Progenitor cell of endocrine pancreas (in vitro differentiated cells): ENCODE measurements at places on chromosomes 7 and 10. TPM values are rescaled to one million over a fixed set of nuclear protein-coding genes. Genes with fewer than 3 reads are reported as not detected.
A peak's percentile ranks its signal among the peaks of the same experiment; 100 is the strongest.

DNA sequence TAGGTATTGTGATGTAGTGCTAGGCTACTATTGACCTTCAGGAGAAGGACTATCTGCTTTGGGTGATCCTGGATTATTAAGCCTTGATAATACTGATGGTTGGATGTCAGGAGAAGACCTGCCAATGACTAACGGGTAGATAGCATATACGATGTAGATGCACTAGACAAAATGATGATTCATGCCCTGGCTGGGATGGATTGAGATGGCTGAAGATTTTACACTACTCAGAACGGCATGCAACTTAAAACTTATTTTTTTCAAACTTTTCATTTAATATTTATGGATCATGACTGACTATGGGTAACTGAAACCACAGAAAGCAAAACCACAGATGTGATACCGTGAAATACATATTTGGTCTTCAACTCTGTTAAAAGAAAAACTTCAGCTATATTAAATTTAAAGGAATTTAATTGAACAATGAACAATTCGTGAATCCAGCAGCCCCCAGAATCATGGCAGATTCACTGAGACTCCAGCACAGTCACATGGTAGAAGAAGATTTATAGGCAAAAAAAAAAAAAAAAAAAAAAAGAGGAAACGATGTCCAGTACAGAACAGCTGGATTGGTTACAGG is 124.6 kb upstream of the CDK13 start:
- H3K4me1 ChIP-seq = no peaks in the 10 kb centered on the region
- no peak overlapping the region for H3K4me3 ChIP-seq
- H3K27ac ChIP-seq = no peak overlapping the region
- no peak for DNase-seq
- no peaks in the 10 kb centered on the region for H3K36me3 ChIP-seq

DNA sequence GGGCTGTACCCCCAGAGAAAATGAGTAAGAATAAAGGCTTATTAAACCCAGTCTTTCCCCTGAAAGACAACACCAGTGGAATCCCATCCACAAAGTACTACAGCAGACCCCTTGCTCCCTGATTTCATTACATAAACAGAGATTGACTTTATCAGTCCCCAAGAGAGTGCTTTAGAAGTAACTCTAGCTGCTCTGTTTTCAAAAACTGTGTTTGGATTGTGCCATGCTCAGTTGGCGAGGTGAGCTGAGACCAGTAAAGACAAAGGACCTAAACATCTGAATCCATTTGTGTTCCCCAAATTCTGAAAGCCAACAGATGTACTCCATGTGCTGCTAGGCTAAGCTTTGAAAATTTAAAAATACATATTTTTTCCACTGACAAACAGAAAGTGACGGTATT is 127.0 kb downstream of the ATE1 start:
- H3K27ac ChIP-seq = no peak overlapping the region
- no peak for DNase-seq
- H3K27me3 ChIP-seq = no peaks in the 10 kb centered on the region
- H3K36me3 ChIP-seq = peaks cover 3% of the 10 kb centered on the region

DNA sequence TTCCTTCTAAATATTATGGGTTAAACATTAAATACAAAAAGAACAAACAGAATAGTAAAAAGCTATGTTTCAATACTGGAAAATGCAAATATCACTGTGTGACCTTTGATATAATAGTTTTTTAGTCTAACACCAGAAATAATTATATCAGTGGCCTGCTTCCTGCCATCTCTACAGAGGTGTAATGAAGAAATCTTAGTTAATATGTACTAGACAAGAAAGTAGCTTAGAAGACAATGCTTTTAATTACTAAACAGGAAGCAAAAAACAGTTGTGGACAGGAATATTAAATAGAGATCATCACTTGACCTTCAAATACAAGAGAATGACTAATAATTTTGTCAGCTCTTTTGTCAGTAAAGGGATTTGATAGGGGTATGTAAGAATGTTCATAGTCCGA is 47.4 kb upstream of the LRRN3 start:
- no peak overlapping the region for H3K4me3 ChIP-seq
- no peak for DNase-seq
- no peak overlapping the region for H3K27ac ChIP-seq
- H3K4me1 ChIP-seq = no peaks in the 10 kb centered on the region

DNA sequence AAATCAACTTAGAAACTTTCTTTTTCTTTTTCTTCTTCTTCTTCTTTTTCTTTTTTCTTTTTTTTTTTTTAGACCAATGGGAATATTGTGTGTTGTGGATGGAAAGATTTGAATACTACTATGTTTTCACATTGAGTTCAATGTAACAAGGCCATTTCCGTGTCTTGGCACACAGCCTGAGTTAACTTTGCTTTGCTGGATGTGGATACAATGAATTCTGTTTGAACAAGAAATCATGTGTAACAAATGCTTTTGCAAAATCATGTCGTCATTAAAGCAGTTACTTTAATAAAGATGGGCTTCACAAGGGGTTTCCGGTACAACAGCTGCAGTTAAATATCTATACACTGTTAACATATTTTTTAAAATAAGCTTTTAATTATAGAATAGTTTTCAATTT is 13.5 kb upstream of the ENTPD1 start:
- DNase-seq = no peak

GRCh38 chr7:80087051-80087770 is 47.4 kb upstream of the GNAI1 start:
- H3K27ac ChIP-seq = no peak overlapping the region
- no peaks in the 10 kb centered on the region for H3K36me3 ChIP-seq
- H3K4me1 ChIP-seq = peaks cover 8% of the 10 kb centered on the region
- no peak overlapping the region for H3K4me3 ChIP-seq

DNA sequence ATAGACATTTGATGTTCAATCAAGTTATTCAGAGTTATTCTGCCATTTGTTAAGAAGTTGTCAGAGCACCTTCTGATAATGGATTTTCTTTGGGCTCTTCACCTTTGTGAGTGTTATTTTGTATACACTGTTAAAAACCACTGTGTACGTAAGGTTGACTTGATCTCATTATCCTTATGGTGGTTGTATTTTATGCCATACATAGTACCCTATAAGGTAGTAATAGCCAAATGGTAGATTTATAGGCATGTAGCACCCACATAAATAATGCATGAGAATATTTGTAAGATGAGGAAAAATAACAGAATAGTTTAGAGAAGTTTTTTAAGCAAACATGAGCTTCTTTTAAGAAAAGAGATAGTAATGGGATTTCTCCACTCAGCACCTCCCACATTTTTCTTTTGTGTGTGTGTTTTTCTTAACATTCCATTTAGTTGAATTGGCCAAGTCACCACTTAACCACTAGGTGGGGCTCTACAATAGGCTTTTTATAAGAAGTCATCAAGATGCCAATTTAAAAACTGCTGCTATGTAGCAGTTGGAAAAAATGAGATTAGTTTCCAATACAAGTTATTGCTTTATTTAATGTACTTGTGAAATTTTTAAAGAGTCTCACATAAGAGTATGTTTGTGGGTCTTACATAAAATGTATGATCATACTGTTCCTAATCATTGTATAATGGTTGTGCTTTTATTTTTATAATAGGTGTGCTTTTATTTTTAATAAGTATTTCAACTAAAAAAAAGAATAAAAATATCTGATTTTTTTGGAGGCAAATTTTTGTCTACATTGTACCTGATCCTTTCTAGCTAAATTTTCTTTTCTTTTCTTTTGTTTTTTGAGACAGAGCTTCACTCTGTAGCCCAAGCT is 41.1 kb upstream of the STMP1 start:
- no peaks in the 10 kb centered on the region for H3K27me3 ChIP-seq
- no peak overlapping the region for H3K4me3 ChIP-seq
- peaks cover 2% of the 10 kb centered on the region for H3K4me1 ChIP-seq
- H3K36me3 ChIP-seq = peaks cover 23% of the 10 kb centered on the region
- peak overlapping the region; percentile 56 for H3K27ac ChIP-seq

DNA sequence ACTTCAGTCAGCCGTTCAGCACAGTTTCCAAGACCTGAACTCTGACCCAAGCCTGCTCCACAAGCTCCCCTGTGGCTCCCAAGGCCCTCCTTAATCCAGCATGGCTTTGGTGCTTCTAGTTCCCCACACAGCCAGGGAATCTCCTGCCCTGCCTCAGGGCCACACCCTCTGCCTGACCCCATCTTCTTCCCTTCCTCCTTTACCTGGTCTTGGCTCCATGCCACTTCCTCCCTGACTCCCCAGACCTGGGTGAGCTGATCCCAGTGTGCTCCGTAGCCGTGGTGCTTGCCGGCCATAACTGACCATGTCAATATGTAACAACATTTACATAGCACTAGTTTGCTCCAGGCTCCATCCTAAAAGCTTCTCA is 20.0 kb downstream of the TMEM273 start:
- no peak for DNase-seq
- no peaks in the 10 kb centered on the region for H3K4me1 ChIP-seq
- H3K27me3 ChIP-seq = peaks cover 33% of the 10 kb centered on the region
- H3K4me3 ChIP-seq = no peak overlapping the region
- H3K27ac ChIP-seq = no peak overlapping the region

DNA sequence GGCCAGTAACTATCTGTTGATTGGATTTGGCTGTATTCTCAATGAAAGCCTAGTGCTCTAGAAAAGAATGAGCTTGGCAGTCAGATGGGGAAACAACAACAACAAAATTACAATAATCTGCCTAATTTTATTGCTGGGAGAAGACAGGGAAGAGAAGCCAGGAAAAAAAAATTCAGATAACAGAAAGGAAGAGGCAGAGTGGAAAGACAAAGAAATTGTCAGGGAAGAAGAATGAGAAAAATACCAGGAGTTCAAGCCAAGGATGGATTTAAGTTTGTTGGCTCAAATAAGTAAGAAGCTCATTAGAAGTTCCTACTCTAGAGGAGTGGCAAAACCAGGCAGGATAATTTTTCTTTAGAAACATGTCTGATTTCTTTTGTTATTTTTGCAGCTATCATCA is 45.9 kb upstream of the PRKG1 start:
- H3K4me1 ChIP-seq = peaks cover 1% of the 10 kb centered on the region
- no peaks in the 10 kb centered on the region for H3K27me3 ChIP-seq
- no peak overlapping the region for H3K27ac ChIP-seq
- no peak overlapping the region for H3K4me3 ChIP-seq
- no peak for DNase-seq

- H3K4me3 ChIP-seq = no peak overlapping the region
- no peaks in the 10 kb centered on the region for H3K27me3 ChIP-seq
- no peak overlapping the region for H3K27ac ChIP-seq
Observed at GRCh38 chr7:32681174-32681518, 185.9 kb downstream of the AVL9 start.

GRCh38 chr10:24929056-24929544 is 23.3 kb downstream of the PRTFDC1 start:
- no peak overlapping the region for H3K27ac ChIP-seq
- H3K36me3 ChIP-seq = peaks cover 25% of the 10 kb centered on the region
- no peak overlapping the region for H3K4me3 ChIP-seq
- peaks cover 4% of the 10 kb centered on the region for H3K4me1 ChIP-seq

DNA sequence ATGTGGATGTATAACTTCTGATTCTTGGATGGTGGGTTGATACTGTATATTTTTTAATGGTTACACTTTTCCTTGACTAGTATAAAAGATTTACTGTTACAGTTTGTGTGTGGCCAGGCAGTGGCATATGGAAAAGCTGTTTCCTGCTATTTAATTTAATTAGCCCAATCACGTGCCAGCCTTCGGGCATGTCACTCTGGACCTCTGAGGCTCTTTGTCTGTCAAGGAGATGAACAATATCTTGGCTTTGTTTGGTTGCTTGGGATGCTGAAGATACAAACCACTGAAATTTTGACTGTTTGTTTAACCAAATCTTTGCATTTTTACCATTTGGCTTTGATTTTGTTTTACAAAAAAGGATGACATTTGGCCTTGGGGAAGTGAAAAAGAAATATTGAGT is 185.0 kb downstream of the HDAC9 start:
- H3K4me1 ChIP-seq = peaks cover 2% of the 10 kb centered on the region
- no peak for DNase-seq
- no peak overlapping the region for H3K27ac ChIP-seq
- no peaks in the 10 kb centered on the region for H3K27me3 ChIP-seq
- H3K4me3 ChIP-seq = no peak overlapping the region
- no peaks in the 10 kb centered on the region for H3K36me3 ChIP-seq

Gene KCNIP2
- total RNA-seq = 4.4 and 5.5 TPM in 2 replicates

Gene SLC16A9
- 11.6 and 13.7 TPM in 2 replicates for total RNA-seq

Gene CYP2C19
- 0.42 TPM in 1 of 2 replicates, not detected in the other for total RNA-seq

Gene CCDC146
- total RNA-seq = 14.8 TPM in 2 replicates

Gene KIAA1217
- total RNA-seq = 117 and 121 TPM in 2 replicates

Gene ITIH5
- 1.5 and 2.3 TPM in 2 replicates for total RNA-seq

Gene NKX6-2
- 28.3 and 43.9 TPM in 2 replicates for total RNA-seq
